Smooth muscle cell of the umbilical artery (primary cell): ENCODE measurements at places on chromosomes 13 and 19. TPM values are rescaled to one million over a fixed set of nuclear protein-coding genes. Genes with fewer than 3 reads are reported as not detected.

The IGFL3 gene
- total RNA-seq, result 0.55 and 2.4 TPM in 2 replicates

The PROZ gene
- total RNA-seq, result not detected in 2 replicates

The TBXA2R gene
- 0.89 and 2.2 TPM in 2 replicates for total RNA-seq

The MAG gene
- not detected in 2 replicates for total RNA-seq

The ZNF30 gene
- total RNA-seq, result 3.1 and 3.9 TPM in 2 replicates

The OR7C1 gene
- not detected in 2 replicates for total RNA-seq

The LILRB1 gene
- total RNA-seq, result not detected in 2 replicates

The PRODH2 gene
- not detected in 2 replicates for total RNA-seq

The RELB gene
- total RNA-seq, result 11.0 and 19.2 TPM in 2 replicates

The SIGLEC5 gene
- not detected in 2 replicates for total RNA-seq

The ELAVL3 gene
- not detected in 2 replicates for total RNA-seq

The CCDC194 gene
- total RNA-seq, result not detected in 2 replicates

The FUT2 gene
- total RNA-seq, result not detected in 2 replicates
